Left lung (tissue), 14 donors: ENCODE measurements at places on chromosomes 2 and 18.

GRCh38 chr2:75327334-75327733 lies 128.0 kb upstream of the TACR1 start:
- no peak for DNase-seq

DNA sequence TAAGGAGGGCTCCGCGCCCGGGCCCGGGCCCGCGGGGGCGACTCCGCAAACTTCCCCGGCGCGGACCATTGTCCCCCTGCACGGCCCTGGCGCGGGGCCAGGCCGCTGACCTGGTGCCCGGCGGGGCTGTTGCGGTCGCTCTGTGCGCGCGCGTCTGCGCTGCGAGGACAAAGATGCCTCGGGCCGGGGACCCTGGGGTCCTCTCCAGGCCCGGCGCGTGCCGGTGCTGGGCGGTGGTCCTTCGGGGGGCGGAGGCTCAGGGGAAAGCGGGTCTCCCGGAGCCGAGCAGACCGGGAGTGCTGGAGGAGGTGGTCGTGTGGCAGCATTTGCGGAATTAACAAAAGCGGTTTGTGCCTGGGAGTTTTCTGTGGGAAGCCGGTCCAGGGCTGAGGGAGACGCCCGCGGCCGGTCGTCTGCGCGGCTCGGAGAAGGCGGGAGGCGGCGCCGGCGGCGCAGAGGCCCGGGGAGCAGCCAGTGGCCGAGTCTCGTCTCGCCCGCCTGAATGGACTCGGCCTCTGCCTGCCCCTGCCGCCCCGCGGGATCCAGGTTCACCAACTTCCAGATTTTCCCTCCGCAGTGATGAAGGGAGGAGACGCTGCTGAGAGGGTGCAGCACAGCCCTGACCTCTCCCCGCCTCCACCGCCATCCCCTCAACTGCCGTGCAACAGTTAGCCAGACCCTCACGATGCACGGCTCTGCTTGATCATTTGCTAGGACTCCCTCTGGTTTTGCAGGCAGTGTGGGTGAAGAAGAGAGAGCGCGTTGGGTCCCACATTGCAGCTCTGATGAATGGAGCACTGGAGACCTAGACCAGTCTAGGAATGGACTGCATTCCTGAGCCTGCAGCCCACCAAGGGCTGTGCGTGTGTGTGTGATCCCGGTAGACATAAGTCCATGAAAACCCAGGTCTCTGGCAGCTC lies 705 bp downstream of the EFR3B start:
- DNase-seq: peak; percentile 85

- no peak for DNase-seq
Measured at GRCh38 chr18:57780706-57781347, 22.3 kb downstream of the ATP8B1 start.

DNA sequence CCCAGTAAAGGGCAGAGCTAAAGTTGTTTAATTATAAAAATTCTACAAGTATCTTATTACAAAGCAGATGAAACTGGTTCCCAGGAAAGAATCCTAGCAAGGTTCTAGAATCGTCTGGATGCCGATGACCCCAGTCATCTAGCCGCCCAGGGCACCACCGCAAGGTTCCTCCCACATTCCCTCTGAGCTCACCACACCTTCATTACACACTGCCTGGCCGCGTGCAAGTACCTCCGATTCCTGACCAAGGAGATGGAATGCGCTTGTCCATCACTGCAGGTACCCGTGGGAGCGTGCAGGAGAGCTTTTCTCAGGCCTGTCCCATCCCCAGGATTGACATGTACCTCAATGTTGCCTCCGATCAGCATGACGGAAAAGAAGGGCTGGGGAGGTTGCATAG lies 158.5 kb downstream of the LAMA1 start:
- no peak for DNase-seq

- no peak for DNase-seq
Measured at GRCh38 chr2:234494361-234495250, 2.3 kb downstream of the ARL4C start.

DNA sequence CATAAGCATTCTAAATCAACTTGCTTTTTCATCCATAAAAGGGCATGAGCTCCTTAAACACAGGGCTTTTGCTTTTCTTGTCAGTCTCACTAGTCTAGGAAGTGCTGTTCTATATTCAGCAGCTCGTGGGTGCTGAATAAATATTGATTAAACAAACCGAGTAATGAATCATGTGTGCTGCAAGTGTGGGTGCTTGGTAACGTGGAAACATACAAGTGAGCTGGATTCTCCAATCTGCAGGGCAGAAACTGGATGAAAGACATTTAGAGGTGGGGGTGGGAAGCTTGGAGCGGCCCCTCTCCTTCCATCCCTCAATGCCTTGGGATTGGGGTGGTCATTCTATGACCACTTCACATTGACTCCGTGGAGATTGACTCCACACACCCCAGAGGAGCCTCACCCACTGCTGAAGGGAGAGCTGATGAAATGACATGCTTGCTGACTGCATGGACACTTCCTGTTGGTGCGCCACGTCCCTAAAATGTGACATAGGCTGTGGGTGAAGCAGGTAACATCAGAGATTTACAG lies 114.6 kb downstream of the DOCK10 start:
- DNase-seq: peak; percentile 58

GRCh38 chr2:26590508-26590907 lies 50.7 kb downstream of the CIB4 start:
- DNase-seq: no peak

DNA sequence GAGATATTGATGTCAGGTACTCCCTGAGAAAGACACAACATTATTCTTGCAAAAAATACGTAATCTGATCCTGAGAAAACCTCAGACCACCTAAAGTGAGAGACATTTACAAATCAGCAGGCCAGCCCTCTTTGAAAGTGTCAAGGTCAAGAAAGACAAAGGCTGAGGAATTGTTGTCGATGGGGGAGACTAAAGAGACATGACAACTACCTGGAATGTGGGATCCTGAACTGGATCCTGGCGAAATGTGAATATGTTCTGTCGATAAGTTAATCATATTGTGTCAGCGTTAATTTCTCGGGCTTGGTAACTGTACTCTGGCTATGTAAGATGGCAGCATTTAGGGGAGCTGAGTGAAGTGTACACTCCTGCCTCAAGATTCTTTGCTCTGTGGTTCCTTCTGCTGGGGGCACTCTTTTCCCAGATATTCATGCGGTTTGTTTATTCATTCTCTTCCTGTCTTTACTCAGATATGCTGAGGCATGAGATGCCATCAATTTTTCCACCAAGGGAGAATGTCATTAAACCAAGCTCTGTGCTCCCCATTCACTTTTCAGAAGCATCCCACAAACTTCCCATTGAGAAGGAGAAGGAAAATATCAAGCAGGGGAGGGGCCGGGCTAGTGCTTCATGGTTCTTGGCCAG lies 154.9 kb downstream of the CAPN13 start:
- no peak for DNase-seq

GRCh38 chr2:18762667-18763066 lies 173.3 kb upstream of the NT5C1B start:
- no peak for DNase-seq

DNA sequence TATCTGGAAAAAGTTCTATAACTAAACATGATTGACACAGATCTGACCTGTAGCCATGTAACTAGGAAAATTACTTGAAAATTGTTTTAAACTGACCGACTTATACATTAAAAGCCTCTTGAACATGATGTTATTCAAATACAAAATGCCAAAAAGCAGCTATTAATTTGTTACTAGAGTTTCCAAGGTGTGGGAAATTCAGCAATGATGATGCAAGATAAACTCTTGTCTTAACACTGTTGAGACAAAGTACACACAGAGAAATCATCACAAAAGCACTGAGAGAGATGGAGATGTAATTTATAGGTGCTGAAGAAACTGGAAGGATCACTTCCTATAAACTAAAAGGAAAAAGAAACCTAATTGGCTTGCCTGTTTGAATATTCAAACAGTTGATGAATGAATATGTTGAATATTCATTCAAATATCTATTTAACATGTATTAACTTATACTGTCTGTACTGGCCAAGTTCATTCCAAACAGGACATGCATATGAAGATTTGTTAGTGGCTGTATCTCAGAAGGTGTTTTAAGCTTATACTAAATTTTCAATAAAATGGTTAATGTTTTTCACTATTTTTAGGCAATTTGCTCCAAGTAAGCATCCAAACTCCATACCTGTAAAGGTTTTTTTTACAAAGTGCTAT lies 34.6 kb upstream of the WDR75 start:
- DNase-seq: no peak

- DNase-seq: no peak
Measured at GRCh38 chr18:13501543-13501887, 224.8 kb downstream of the FAM210A start.

- peak; percentile 83 for DNase-seq
Measured at GRCh38 chr2:28408764-28409599, 16.3 kb downstream of the FOSL2 start.

DNA sequence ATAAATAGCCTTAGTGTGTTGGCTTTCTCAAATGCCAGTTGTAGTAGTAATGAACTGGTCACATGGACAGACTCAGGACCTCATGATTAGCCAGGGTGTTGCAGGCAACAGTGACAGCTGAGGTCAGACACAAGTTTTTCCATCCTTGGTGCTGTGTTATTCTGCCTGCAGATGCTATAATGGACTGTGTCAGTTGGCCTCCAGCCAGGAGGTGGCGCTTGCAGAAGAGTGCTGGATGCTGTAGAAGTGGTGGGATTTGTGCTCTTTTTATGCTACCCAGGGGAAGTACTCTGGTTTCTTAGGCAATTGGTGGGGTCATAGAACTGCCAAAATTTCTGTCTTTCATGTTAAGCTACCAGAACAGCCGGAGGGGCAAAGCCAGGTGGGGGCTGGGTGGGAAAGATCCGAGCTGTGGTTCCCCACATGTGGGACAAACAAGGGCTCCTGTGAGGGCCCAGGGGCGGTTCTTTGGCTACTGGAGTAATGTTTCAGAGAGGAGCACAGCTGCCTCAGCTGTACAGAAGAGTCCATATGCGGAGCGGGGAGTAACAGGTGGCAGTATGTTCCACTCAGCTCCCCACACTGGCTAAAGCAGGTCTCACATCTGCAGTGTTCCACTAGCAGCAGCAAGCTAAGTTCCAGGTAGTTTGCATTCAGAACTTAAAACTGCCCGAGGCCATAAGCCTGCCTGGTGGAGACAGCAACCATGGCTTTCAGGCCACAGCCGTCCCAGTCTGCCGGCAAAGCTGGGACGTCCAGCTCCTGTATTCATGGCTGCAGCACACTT lies 104.4 kb downstream of the GULP1 start:
- DNase-seq: no peak

DNA sequence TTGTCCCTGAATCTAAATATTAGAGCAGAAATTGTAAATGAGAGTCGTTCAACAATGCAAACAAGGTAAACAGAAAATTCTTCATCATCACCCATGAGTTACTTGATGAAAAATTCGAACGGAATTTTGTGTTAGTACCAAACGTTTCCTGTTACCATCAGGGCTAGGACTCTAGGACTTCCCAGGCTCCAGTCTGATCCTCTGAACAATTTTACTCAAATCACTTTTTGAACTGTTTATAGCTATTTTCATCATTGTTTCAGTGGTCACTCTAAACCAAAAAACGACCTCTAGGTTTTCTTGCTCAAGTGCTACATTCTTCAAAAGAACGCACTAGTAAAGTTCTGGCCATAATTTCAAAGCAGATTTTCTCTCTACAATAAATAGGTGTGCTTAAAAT lies 273.3 kb downstream of the MREG start:
- no peak for DNase-seq

GRCh38 chr2:238024986-238025385 lies 35.8 kb upstream of the SCLY start:
- no peak for DNase-seq

GRCh38 chr2:152716805-152717227 lies 445 bp downstream of the PRPF40A start:
- peak; percentile 24 for DNase-seq

- no peak for DNase-seq
Measured at GRCh38 chr2:212938144-212938793, 213.1 kb downstream of the IKZF2 start.

GRCh38 chr18:64167408-64167925 lies 18.6 kb upstream of the LINC00305 start:
- DNase-seq: no peak

GRCh38 chr2:195683174-195683573 lies 26.1 kb downstream of the SLC39A10 start:
- DNase-seq: no peak

DNA sequence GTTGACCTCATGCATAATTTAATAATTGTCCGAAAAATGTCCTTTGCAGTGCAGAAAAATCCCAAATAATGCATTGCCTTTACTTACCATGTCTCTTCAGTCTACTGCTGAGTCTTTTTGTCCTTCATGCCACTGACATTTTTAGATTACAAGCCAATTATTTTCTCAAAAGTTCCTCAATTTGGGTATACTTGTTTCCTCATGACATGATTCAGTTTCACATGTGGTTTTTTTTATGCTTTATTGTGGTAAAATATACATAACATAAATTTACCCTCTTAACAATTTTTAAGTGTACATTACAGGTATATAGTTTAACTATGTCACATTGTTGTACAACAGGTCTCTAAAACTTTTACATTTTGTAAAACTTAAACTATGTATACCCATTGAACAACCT lies 81.0 kb downstream of the EPC2 start:
- DNase-seq: no peak

GRCh38 chr2:42047488-42048298 lies at the start of gene PKDCC:
Gene PKDCC, plus strand, starts transcription at chr2:42048021. Its CDS starts 179 bp downstream, at chr2:42048200.
- DNase-seq: peak; percentile 90

- DNase-seq: no peak
Measured at GRCh38 chr2:11680182-11680900, 10.3 kb upstream of the NTSR2 start.

DNA sequence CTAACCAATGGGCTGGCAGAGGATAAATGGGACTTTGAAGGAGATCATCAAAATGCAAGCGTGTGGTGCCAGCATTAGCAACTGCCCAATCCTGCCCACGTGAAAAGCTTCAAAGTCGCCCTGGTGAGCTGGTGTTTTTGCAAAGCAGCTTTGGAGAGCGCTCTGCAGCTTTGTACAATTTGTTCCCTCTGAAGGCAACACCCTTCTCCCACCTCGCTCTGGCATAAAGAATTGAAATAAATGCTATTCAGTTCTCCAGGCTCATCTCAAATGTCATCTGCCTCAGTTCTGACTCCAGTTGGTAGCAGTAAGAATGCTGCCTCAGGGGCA lies 3.5 kb downstream of the COPS9 start:
- DNase-seq: no peak

DNA sequence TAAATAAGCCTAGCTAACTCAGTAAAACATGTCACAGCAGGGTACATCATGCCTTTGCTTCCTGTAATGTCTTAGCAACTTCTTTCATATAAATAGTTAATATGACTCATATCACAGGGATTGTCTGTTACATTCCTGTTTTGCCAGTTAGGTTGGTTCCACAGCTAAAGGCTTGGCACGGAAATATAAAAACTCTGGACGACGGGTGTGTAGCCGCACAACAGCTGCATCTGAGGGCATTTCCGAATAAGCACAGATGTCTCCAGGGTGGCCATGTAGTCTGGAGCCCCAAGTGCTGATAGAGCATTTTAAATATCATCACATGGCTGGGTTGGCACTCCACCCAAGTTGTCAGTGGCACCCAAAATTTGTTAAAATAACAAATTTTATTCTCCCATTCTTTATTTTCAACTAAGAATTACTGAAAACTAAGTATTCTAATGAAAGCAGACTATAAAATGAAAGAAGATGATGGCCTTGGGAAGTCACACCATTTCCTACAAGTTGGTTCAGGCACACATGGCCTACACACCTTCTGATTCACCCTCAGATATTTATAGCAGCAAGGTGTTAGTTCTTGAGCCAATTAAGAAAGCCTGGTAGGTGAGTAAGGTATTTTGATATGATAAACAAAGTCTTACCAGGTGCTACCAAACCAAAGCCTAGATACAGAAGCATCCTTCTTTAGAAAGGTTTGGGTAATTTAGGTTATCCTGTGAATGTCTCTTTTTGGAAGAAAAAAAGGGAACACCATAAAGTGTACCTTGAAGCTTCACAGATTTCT lies 61.8 kb upstream of the STK17B start:
- DNase-seq: no peak

GRCh38 chr18:23166891-23167541 lies 31.7 kb downstream of the CABLES1 start:
- DNase-seq: peak; percentile 62
